H9 (cell line): ENCODE measurements at places on chromosomes 6 and 20. TPM values are rescaled to one million over a fixed set of nuclear protein-coding genes. Genes with fewer than 3 reads are reported as not detected.

DNA sequence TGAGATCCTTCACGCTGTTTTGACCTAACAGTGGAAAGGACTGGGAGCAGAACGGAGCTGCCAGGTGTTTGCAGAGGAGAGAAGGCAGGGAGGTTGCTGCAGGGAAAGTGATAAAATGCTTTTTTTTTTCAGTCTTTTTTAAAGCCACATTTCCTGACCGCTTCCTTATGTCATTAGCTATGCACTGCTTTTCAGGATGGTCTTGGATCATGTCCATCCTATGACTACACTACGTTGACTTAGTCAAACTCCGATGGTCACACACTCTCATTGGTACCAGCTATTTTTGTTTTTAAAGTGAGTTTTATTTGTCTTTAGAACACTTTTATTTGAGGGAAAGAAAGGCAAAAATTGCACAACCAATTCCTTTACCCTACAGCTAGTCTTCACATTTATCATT lies 89.2 kb upstream of the EXOC2 start:
- no peak overlapping the region for H3K27ac ChIP-seq
- H3K4me3 ChIP-seq, result no peak overlapping the region
- no peaks in the 10 kb centered on the region for H3K36me3 ChIP-seq
- H3K4me1 ChIP-seq, result peaks cover 7% of the 10 kb centered on the region; the same call in 1 of the 2 replicates
- no peak for DNase-seq
- H3K27me3 ChIP-seq, result no peaks in the 10 kb centered on the region

- H3K27ac ChIP-seq, result no peak overlapping the region
- no peaks in the 10 kb centered on the region for H3K4me1 ChIP-seq
- H3K27me3 ChIP-seq, result no peaks in the 10 kb centered on the region
- H3K4me3 ChIP-seq, result no peak overlapping the region
These were observed 134.8 kb upstream of the INSM1 start for GRCh38 chr20:20233041-20233514.

- no peak overlapping the region for H3K27ac ChIP-seq
- no peaks in the 10 kb centered on the region for H3K27me3 ChIP-seq
- H3K4me1 ChIP-seq, result no peaks in the 10 kb centered on the region
- no peak for DNase-seq
- H3K4me3 ChIP-seq, result no peak overlapping the region
These were observed 18.3 kb downstream of the BPIFB1 start for GRCh38 chr20:33301192-33301930.

GRCh38 chr6:154249499-154250298 lies 106.9 kb downstream of the IPCEF1 start:
- no peaks in the 10 kb centered on the region for H3K36me3 ChIP-seq
- H3K4me1 ChIP-seq, result peaks cover 3% of the 10 kb centered on the region; the same call in 1 of the 2 replicates
- no peak for DNase-seq
- no peak overlapping the region for H3K4me3 ChIP-seq
- H3K27me3 ChIP-seq, result no peaks in the 10 kb centered on the region

The B3GAT2 gene
- total RNA-seq, result 0.22 and 0.24 TPM in 2 replicates

- DNase-seq, result no peak
- no peak overlapping the region for H3K4me3 ChIP-seq
- peaks cover 47% of the 10 kb centered on the region for H3K36me3 ChIP-seq
- no peaks in the 10 kb centered on the region for H3K4me1 ChIP-seq
These were observed 31.4 kb downstream of the GCLC start for GRCh38 chr6:53513519-53513966.

DNA sequence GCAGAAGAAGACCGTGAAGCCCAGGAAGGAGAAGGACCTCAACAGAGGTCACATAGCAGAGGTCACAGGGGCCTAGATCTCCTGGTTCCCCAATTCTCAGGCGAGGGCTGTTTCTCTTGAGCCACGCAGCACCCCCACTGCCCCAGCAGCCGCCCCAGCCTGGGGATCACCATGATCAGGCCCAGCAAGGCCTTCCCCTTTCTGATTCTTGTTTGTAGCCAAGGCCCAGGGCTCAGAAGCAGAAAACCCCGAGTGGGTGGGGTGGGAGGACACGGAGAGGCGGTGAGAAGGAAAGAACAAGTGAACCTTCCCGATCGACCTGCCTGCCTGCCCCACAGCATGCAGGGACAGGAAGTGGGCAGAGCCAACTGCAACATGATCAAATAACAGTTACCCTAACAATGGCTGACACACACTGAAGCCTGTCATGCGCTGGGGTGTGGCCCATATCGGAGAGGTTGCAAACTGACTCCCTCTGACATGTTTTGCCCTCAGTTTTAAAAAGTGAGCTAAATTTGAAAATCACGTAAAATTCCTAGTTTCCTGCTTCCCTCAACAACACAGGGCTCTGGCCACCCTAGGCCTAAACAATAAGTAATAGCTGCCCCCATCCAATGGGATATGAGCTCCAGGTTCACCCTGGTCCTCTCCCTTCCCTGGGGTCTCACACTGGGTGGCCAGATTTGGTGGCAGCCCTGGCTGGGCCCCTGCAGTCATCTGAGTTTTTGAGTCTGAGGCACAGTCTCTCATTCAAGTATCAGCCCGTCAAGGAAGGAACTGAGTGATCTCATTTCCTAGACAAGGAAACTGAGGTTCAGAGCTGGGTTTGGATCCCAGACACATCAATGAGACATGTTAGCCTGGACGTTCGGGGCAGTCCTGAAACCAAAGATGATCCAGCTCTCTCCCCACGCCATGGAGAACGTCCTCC lies 6.5 kb downstream of the PEDS1 start:
- peaks cover 47% of the 10 kb centered on the region for H3K36me3 ChIP-seq
- H3K4me1 ChIP-seq, result peaks cover 27% of the 10 kb centered on the region; the same call in 1 of the 2 replicates
- H3K27me3 ChIP-seq, result no peaks in the 10 kb centered on the region
- H3K4me3 ChIP-seq, result peak overlapping the region; percentile 54; the same call in 2 of the 3 replicates
